ENCODE measurements at places on chromosomes 1 and 21.

DNA sequence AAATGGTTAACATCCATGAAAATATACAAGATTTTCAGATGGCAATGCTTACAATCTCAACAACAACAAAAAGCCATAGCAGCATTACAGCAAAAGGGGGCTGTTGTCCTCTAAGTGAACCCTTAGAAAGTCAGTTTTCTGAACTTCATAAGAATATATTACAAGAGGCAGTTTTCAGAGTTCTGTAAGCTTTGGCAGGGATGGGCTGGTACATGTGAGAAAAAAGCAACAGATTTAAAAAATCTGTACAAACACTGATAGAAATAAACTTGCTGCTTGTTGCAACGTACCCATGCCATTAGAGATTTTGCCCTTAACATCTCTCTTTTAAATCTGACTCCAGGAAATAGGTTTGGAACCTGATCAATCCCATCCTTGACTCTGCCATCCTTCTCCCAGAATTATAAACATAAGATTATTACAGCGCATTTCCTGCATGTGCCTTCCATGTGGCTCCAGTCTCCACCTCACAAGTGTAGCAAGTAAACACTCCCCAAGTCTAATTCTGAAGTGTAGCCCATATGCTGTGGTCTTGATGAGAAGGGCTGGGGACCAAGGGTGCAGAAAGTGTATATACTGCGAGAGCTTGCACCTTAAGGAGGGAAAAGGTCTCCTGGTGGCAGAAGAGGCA, 101.4 kb upstream of the TSPAN2 start:
- no peak for DNase-seq

DNA sequence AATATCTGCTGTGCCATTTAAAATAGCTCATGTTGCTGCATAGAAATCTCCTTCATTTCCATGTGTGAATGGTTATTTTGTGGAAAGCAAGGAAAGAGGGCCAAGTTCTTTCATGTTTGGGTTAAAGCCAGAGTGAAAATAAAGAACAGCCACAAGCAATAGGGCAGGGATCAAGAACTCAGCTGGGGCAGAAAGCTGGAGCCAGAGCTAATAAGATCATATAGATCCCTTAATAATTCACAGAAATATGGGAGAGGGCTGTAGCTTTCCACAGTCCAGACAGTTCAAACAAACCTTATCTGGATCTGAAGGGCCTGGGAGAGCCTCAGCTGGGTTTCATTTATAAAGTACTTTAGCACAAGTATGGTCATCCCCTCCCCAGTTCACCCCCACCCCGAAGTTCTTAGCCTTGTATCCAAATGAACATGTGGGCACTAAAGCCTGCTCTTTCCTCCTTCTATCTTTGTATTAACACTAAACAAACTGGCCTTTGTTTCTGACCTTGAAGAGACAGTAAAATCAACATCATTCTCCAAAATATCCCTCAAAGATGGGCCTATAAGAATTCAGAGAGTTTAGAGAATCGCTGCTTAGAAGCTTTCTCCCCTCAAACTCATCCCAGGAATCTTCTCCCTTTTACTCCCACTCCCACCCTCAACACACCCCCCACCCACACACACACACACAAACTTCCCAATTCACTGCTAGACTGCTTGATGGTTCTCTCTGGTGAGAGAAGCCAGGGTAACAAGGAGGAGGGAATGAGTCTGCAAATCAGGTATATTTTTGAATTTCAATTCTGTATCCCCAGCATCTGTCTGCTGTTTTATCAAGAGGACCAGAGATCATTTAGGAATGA, 41.7 kb downstream of the UTP25 start:
- no peak for DNase-seq

DNA sequence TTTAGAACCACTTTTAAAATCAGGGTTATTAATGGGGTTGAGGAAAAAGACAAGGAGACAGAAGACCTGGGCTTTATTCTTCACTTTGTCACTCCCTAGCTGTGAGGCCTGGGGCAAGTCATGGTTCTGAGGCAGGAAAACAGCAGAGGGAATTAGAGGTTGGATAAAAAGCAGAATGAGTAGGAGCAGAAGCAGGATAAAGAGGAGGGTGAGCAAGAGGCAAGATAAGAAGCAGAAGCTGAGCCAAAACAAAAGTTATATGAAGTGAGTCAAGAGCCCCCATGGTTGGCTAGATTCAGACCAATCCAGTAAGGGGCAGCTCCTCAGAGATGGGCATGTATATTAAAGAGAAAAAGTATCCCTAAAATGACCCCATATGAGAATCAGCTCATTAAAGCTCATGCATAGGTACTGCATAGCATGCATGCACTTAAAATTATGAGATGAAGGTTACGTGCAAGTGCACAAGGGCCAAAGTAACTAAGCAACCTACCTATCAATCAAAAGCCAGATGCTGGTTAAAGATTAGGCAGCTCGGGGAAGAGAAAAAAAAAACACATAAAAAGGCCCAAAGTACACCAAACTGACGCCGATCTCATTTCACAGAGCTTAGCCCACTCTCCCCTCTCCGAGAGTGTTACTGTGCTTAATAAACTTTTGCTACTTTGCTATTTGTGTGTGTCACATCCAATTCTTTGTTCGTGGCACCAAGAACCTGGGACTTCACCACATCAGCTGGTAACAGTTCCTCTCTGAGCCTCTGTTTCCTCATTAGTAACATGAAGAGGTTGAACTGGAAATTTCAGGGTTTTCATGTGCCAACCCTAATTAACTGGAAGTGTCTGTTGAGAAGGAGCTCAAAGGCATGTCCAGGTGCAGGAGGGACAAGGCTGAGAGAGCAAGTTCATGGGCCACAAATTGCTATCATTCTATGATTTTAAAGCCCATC, 2.2 kb downstream of the AVPR1B start:
- DNase-seq = peak; percentile 44

GRCh38 chr1:38512789-38513188, 346.8 kb downstream of the RRAGC start:
- DNase-seq = no peak

DNA sequence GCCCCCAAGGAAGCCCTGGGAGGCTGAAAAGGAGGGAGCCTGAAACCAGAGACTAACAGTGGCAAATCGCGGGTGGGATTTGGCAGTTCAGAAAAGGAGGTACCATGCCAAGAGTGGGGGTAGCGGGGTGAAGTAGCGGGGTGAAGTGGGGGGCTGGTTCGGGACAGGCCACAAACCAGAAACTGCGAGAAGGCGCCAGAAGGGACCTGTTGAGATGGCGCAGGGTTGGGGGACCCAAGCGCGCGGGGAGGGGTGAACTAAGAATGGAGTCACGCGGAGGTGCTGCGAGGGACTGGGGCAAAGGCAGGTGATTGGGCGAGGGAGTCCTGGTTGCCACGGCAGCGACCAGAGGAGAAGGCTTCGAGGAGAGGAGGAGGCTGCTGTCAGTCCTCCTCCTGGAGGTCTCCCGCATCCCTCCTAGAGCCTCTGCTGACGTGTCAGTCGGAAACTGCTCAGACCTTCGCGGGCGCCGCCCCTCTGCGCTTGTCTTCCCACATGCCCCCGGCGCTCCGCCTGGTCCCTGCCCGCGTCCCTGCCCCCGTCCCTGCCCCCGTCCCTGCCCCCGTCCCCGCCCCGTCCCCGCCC, 438 bp upstream of the MIA3 start:
- DNase-seq = peak; percentile 59

- DNase-seq = peak; percentile 37
Observed at GRCh38 chr1:177945943-177946650, 23.8 kb downstream of the SEC16B start.

All from inflammatory macrophage treated with lipopolysaccharide for 1 hour (primary cell).